CD4-positive, alpha-beta T cell (primary cell): ENCODE measurements at places on chromosomes 4 and X. TPM values are rescaled to one million over a fixed set of nuclear protein-coding genes. Genes with fewer than 3 reads are reported as not detected.

The TAF7L gene
- not detected for total RNA-seq

The TEX13D gene
- total RNA-seq = not detected

The TMEM271 gene
- total RNA-seq = not detected

The TEX11 gene
- total RNA-seq = not detected

The DUX4 gene
- not detected for total RNA-seq

The C4orf50 gene
- total RNA-seq = 0.20 TPM

The LRP2BP gene
- 2.7 TPM for total RNA-seq

The GATA1 gene
- total RNA-seq = not detected

The SULT1E1 gene
- not detected for total RNA-seq

The VCX3B gene
- not detected for total RNA-seq
